ENCODE measurements at places on chromosomes 12 and 14.
A peak's percentile ranks its signal among the peaks of the same experiment; 100 is the strongest.

DNA sequence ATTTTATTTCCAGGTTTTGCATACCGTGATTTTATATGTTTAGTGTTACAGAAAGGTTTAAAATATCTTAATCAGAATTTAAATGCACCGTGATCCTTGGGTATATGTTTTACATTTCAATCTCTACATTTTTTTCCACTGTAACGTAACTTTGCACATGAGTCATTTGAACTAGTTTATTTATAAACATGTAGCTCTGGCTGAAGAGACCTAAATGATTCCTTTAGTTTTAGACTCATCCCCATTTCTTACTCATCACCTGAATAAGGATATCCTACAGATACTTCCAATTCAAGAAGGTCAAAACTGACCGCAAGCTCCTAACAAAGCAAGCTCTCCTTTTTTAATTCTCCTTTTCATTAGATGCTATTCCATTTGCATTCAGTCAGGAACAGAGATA, 42.7 kb upstream of the SLC6A15 start:
- no peak for DNase-seq

DNA sequence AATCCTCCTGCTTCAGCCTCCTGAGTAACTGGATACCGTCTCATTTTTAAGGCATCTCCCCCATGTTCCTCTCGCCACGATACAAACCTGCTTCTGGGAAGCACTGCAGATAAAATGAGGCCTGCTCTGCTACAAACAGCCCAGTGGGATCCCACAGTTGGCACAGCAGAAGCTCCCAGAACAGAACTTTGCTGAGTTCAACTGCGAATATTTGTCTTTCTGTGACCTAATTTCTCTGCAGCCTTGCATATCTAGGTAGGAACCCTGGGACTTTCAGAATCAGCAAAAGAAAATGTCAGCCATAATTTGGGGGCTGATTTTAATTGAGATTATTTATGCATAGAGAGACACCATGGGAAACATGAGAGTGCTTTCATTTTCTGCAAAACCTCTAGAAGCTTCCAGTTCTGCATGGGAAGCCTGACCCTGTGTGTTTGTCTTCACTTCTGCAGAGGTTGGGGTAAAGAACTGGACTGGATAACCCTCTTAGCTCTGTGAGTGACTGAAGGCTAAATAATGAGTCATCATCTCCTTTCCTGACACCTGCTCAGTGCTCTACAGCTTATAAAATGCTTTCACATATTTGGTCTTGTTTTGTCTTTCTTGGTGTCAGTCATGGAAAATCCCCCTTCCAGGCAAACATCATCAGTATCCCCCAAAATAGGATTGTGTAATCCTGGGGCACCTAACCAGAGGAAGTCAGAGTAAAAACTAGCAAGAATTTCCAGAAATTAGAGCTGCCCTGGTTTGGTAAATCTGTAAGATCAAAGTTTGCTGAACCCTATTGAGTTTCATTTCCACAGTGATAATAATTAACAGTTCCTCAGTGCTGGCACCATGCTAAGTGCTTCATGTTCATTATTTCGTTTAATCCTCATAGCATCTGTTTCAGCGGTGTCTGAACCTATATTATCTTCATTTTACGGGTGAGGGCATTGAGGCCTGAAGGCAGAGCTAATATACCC, 185.8 kb downstream of the SLC15A4 start:
- no peak for DNase-seq

DNA sequence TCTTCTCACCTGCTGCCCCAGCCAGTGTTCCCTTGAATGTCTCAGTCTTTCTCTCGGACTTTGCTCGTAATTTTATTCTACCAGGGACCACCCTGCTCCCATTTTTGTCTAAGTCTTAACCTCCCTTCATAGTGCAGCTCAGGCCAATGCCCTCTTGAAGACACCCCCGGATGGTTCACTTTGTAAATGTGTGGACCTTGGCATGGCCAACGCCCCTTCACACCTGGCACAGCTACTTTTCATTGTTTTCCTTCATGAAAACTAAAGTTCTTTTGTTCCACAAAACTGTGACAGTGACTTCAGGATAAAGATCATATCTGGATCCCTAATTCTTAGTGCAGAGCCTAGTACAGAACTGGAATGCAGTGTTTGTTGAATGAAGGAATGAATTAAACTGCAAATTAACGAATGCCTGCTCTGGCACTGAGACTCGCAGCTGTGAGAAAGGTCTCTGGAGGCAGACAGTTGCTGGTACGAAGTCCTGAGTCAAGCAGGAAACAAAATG, 3.5 kb upstream of the RNASE4 start:
- DNase-seq = no peak

- DNase-seq = no peak
Measured at GRCh38 chr14:99511421-99512109, 30.4 kb downstream of the CCNK start.

- no peak for DNase-seq
Measured at GRCh38 chr12:44509471-44509870, 366.6 kb downstream of the NELL2 start.

DNA sequence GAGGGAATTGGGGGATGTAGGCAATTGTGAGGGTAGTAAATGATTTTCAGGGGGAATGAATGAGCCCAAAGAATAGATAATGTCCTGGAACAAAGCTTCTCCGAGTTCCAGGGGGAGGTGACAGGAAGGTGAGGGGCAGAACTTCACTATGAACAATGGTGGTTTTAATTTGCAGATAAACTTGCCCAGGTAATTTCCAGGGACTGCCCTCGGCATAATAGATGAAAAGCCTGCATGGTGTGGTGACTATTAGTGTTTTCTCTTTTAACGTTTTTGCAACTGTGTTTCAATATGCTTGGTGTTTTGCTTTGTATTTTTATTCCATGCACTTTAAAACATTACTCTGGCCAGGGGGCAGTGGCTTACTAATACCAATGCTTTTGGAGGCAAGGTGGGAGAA, 325.2 kb upstream of the RGS6 start:
- no peak for DNase-seq

DNA sequence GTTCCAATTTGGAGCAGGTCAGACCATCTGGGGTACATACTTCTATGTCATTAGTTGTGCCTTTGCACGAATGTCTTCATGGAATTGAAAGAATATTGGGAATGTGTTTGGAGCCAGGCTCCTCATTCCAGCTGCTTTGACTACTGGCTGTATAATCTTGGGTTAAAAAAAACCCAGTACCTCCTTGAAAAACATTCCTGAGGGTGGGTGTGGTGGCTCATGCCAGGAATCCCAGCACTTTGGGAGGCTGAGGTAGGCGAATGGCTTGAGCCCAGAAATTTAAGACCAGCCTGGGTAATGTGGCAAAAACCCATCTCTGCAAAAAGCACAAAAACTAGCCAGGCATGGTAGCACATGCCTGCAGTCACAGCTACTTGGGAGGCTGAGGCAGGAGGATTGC, 125.6 kb downstream of the TTC8 start:
- no peak for DNase-seq

GRCh38 chr14:88933191-88933590, 108.7 kb downstream of the TTC8 start:
- DNase-seq = no peak

- no peak for DNase-seq
Measured at GRCh38 chr12:111386885-111387284, 18.0 kb upstream of the PHETA1 start.

DNA sequence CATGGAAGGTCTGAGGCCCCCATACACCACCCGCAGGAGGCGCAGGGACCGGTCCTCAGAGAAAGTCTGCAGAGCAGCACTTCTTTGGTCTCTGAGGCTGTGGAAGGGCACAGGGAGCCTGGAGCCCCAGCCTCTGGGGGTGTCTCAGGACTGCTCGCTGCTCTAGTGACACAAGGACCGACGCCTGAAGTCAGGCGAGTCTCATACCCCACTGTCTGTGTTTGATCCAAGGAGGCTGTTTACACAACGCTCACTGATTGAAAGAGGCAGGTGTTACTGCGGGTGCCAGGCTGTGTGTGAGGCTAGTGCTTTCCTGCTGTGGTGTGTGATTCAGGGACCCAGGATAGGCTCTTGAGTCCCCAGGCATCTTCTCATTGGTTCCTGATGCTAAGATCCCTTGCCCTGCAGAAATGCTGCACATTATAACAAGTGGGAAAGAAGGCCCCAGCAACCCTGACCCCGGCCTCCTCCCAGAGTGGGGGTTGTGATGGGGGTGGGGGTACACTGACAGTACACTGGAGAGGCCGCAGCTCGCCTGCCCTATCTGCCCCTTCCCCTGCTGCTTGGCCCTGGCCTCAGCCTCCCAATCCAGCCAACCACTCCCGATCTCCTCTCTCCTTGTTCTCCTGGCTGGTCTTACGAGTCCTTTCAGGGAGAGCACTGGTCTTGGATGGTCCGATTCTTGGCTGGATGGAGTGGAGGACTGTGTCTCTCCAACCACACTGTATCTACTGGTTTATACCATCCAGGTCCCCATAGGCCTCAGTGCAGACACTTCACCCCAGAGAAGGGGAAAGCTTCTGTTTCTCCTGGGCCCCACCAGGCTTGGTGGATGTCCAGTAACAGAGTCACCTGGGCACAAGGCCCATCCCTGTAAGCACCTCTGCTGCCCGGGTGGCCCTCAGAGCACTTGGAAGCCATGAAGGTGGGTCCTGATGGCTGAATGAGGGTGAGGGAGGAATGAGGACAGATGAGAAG, 6.6 kb downstream of the CACNA2D4 start:
- no peak for DNase-seq

DNA sequence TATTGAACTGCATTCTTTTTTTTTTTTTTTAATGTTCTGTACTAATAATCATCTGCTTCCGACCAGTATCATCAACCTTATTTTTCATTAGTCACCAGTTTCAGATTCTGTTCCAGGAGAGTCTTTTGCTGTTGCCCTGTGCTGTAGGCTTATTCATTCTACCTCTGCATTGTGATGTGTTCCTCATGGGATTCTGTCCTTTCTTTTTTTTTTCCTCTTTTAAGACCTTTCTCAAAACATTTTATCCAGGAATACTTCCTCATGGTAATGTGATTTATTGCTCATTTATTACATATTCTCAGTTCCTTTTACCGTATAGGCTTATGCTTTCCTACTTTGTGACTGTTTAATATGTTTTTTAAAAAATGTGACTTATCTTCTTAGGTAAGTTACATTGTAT, 4.8 kb downstream of the NDUFA9 start:
- DNase-seq = no peak

DNA sequence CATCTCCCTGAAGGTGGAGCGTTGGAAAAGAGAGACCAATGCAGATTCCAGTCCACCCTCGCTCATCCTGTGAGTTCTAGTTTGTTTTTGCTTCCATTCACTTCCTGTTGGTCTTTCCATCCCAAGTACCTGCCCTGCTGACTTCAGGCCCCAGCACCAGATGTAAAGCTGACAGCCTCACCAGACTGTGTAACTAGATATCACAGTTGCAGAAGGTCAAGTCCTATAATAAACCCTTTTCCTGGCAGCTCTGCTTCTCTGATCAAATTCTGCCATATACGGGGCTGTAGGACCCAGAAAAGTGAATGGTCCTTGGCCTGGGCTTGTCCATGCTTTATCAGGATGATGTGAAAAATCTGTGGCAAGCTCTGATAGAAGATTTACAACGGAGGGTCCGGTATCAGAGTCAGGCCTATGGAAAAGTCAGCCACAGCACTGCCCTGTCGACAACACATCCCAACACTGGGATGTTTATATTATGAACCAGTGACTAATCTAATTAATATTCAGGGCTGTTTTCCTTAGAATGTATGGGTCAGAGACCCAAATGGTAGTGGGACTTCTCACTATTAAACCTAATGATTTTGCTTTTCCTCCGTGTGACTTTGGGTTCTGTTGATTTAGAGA, 42.1 kb downstream of the CCDC175 start:
- no peak for DNase-seq

DNA sequence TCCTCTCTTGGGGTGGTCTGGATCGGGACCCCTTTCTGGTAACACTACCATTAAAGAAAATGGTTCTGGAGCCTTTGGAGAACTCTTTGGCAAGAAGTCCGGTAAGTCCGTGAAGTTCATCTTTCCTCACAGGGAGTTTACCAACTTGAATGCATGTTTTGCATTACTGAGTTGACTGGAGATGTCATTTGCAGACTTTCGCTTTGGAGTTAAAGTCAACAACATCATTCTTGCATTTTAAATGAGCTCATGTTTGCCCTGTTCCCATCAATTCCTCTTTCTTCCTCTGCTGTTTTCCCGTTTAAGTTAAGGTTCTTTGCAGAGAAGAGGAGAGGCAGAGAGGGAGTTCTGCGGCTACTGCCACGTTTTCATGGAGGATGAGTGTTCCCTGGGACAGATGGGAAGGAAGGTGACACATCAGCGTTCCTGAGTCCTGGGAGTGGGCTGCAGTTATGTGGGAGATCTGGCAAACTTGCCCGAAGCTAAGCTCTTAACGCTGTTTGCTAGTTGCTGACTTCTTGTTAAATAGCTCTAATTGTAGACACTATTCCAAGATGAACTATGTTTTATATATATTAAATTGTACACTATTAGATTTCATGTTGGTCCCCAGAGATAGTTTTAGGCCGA, 18.8 kb upstream of the PRICKLE1 start:
- DNase-seq = no peak

- no peak for DNase-seq
Measured at GRCh38 chr14:64005822-64006221, 153.0 kb downstream of the SYNE2 start.

- DNase-seq = peak; percentile 31
Measured at GRCh38 chr12:114649585-114649984, 34.4 kb downstream of the TBX3 start.

- DNase-seq = no peak
Measured at GRCh38 chr12:77078231-77078630, 12.9 kb upstream of the E2F7 start.

- no peak for DNase-seq
Measured at GRCh38 chr12:109678719-109679118, 34.9 kb upstream of the FAM222A start.
